Activated CD4-positive, alpha-beta T cell treated with anti-CD3 and anti-CD28 coated beads, Interleukin-2, amount 50 U/mL, for 16 hours (primary cell): ENCODE measurements at places on chromosomes 4 and X.

GRCh38 chr4:91622925-91623602 lies 680.7 kb upstream of the GRID2 start:
- DNase-seq = no peak

GRCh38 chrX:35244796-35245508 lies 302.4 kb downstream of the FAM47B start:
- DNase-seq = no peak

GRCh38 chr4:163200727-163201349 lies 34.1 kb upstream of the NAF1 start:
- DNase-seq = no peak

GRCh38 chr4:40186665-40187014 lies 10.2 kb upstream of the RHOH start:
- DNase-seq = no peak

GRCh38 chr4:44996276-44996845 lies 270.0 kb upstream of the GNPDA2 start:
- no peak for DNase-seq

GRCh38 chr4:94650134-94650495 lies 107.6 kb upstream of the BMPR1B start:
- DNase-seq = no peak

- no peak for DNase-seq
Observed at GRCh38 chrX:117957128-117957527, 159.5 kb downstream of the KLHL13 start.

DNA sequence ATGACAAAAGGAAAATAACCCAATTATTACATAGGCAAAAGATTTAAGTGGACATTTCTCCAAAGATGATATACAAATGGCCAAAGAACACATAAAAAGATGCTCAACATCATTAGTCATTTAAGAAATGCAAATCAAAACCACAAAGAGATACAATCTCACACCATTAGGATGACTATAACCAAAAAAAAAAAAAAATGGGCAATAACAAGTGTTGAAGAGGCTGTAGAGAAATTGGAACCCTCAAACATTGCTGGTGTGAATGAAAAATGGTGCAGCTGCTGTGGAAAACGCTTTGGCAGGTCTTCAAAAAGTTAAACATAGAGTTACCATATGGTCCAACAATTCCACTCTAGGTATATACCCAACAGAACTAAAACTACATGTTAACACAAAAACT lies 5.6 kb upstream of the PRDX4 start:
- DNase-seq = peak; percentile 13
